Cortex of kidney (tissue), 1 donor: ENCODE measurements at places on chromosomes 6 and 20.

DNA sequence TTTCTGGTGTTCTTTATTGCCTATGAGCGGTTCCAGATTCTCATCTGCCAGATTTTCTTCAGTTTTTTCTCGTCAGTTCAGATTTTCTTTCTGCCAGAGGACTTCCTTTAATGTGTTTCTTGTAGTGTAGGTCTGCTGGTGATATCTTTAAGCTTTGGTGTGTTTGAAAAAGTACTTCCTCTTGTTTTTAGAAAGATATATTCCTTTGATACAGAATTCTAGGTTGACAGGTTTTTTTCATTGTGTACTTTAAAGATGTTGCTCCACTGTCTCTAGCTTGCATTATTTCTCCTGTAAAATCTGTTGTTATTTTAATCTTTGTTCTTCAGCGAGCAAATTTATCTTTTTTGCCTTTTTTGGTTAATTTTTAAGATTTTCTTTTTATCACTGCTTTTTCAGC, 36.9 kb downstream of the ASXL1 start:
- DNase-seq = no peak

DNA sequence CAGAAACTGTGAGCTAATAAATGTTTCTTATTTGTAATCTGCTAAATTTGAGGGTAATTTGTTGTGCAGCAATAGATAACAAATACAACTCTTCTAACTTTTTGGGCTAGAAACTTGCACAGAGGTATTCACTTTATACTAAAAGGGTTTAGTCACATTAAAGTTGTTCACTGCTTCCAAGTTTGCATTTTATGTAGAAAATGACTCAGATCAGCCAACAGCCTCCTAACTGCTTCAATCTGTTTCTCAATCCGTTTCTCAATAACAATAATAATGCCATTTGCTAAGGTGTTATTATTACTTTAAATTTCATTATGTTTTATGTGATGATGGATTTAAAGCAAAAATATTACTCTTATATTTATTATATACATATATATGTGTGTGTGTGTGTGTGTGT, 213.9 kb downstream of the CENPW start:
- no peak for DNase-seq

DNA sequence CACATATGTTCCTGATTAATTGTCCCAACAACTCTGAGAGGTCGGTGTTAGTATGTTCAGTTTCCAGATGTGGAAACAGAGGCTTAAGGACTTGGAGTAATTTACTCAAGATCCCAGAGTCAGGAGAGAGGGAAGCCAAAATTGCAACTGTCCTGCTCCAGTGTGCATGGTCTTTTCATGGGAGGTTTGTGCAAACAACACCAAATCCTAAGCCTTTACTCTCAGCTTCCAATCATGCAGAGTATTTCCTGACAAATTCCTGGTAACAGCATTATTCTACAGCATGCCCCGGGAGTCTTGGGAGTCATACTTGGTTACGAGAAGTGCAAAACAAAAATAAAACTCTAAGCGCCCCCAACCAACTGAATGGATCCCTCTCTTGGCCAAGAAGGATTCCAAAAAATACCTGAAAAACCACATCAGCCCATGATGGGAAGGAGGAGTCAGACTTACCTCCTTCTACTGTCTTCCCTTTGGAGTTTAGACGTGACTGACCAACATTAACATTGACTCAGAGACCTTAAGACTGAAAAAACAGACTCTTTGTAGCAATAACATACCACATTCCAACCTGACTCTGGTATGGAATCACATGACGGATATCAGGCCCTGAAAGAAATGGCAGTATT, 30.8 kb upstream of the PPP1R3G start:
- DNase-seq = no peak

DNA sequence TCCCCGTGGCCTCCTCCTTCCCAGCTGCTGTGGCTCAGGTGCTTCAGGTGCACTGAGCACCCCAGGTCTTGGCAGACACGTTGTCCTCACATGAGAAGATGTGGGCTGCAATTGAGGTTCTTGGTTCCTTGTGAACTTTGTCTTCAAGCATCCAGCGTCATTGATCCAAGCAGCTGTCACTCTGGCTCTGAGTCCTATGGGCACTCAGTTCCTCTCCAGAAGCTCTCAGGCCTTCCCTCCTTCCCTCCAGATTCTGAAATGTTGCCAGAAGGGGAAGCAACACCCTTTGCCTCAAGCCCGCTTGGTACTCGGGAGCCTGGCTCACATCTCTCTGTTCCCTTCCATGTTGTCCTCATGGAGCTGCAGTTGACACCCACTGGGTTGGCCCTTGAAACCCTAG, 8.4 kb upstream of the MRGBP start:
- no peak for DNase-seq

GRCh38 chr20:56032251-56032650, 26.9 kb upstream of the CBLN4 start:
- no peak for DNase-seq

- no peak for DNase-seq
These were observed 95.8 kb downstream of the ARMC2 start for GRCh38 chr6:108944071-108944470.

GRCh38 chr20:9886227-9886626, 47.4 kb upstream of the PAK5 start:
- no peak for DNase-seq

DNA sequence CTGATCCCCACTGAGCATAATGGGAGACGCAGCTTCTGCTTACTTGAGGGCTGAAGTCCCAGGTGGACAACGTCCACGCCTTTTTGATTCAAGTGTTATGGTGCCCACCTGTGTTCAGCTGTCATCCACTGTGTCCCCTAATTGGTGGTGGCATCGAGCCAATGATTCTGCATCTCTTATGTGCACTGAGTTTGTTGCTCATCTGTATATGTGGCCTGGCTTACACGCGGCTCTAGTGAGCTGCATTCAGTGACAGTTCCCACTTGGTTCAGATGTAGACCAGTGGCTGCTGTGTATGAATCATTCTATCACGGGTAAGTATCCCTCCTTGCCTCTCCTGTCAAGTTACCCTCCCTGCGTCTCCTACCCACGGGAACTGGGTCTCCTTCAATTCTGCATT, 131.2 kb upstream of the CLDN20 start:
- no peak for DNase-seq

DNA sequence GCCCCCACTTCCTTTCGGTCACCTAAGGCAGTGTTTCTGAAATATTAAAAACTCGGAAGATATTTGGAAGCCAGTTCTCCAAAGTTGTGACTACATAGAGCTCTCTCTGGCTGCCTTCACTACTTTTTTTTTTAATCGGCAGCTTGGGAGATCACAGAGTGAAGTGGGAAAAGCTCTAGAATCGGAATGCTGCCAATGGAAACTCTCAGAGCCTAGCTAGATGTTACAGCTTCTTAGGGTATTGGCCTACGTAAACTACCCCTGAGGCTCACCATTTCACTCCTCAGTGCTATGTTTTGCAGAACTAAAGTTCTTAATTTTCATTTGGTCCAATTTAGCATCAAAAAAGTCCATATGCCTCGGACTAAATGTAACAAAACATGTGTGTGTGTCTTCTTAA, 14.5 kb downstream of the SERPINB1 start:
- no peak for DNase-seq

DNA sequence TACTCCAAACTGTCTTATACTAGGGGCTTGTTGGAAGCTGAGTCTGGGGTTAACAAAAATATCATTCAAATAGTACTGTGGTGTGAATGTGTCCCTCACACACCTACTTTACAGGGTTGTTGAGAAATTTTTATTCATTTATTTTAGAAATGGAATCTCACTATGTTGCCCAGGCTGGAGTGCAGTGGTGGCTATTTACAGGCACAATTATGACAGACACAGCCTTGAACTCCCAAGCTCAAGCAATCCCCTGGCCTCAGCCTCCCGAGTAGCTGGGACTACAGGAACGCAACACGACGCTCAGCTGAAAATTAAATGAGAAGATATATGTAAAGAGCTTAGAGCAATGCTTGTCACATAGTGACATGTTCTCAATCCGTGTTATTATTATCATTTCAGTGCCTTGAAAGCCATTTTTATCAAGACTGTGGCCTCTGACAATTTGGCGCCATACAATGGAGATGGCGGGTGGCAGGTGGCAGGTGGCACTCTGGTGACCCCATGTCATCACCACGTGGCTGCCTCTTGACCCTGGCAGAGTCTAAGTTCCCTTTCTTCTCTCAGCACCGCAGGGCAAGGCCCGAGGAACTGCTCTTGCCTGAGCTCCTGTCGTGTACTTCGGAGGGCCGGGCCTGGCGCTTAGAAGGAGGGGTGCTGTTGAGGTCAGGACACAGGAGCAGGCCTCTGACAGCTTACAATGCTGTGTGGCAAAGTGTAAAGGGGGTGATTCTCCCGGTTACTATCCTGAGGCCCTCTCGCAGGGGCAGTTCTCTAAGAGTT, 64.5 kb downstream of the STX11 start:
- DNase-seq = no peak

DNA sequence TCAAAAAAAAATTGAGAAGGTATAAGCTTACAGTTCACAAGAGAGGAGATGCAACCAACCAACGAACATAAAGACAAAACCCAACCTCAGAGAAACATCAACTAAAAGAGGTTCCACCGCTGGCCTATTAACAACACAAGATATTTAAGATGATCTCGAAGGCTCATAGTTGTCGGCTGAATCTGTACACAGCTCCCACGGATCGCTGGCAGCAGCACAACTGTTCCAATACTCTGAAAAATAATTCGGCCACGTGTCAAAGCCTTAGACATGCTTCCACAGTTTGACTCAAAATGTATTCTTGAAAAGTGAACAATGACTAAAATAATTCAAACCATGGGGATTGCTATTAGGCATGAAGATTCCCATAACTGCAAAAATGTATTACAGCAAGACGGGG, 13.7 kb downstream of the EXOC2 start:
- DNase-seq = no peak

- DNase-seq = no peak
These were observed 108.1 kb upstream of the RIPOR2 start for GRCh38 chr6:25043892-25044291.

- DNase-seq = no peak
These were observed 71.4 kb upstream of the PREP start for GRCh38 chr6:105474234-105474633.

GRCh38 chr6:164107297-164107995, 692.9 kb downstream of the QKI start:
- DNase-seq = no peak

DNA sequence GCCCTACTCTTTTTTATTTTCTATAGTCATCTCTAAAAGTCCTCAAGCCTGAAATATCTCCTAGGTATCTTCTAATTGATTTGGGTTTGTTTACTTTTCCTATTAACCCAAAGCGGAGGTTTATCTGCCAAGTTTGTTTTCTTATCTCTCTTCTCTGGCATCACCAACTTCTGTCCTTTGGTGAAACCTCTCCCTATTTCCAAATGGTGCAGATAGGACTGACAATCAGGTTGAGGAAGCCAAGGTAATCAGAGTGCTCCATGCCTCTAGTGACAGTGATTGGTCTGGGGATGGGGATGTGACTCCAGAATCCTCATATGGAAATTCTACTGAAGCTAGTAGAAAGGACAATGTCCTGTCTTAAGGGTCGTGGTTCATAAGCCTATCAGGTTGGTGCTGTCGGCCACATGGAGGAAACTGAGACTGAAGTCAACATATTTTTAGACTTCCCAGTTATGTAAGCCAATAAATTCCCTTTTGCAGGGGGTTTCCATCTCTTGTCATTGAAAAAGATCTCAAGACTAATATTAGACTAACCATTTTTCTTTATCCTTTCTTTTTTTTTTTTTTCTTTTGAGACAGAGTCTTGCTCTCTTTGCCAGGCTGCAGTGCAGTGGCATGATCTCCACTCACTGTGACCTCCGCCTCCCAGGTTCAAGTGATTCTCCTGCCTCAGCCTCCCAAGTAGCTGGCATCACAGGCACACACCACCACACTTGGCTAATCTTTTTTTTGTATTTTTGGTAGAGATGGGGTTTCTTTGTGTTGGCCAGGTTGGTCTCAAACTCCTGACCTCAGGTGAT, 28.0 kb downstream of the KIF6 start:
- DNase-seq = no peak

DNA sequence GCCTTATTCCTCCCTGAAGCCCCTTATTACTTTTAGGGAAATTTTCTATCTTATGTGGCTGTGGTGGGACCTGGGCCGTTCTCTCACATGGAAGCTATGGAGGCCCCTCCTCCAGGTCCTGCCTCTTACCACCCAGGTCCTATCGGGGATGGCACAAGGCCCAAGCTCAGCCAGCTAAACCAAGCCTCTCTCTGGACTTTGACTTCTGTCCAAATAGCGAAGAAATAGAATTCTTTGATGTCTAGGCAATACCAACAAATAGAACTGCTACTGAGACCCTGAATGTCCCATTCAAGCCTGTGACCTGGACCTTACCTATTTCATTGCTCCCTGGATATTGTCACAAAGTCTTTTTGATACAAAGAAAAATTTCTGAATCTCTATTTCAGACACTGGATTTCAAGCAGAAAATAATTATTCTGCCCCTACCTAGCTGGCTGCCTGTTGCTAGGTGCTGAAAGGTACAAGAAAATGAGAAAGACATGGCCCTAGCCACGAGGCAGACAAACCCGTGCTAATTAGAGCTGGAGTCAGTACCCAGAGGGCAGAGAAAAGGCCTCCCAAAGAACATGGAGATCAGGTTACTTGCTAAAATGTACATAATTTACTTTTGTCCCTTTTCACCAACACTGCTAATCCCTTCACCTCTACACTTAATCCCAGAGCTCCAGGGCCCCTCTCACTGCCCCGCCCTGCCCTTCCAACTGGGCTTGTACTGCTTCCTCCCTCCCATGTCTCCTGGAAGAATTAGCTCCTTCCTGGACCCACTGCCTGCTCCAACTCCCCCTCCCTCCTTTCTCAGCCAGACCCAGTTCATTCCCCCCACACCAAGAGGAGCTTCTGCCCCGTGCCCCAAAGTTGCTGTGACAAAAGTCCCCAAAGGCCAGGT, 15.5 kb upstream of the NNAT start:
- DNase-seq = no peak

- no peak for DNase-seq
These were observed 59.2 kb upstream of the ADGRB3 start for GRCh38 chr6:68575765-68576439.

DNA sequence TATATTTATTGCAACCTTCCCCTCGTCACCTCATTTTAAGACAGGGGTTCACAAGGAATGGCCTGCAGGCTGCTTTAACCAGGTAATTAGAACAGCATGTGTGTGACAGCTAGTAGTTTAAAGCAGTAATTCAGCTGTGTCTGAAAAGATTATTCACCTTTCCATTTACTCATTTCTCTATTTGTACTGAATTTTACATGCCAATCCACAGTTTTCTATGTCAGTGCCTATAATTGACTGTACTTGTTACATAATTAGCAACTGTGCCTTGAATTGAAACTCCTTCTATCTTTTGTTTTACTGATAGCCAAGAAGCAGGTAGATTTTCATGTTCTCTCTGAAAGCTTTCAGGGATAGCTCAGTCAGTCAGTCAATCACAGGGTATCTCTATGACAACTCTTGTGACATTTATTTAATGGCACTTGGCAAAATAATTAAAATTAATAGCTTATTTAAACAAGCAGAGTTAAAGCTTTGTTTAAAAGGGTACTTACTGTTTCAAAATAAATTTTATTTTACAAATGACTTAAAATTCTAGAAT, 214.0 kb downstream of the ZFAND3 start:
- no peak for DNase-seq

GRCh38 chr6:36343109-36343680, 6.5 kb upstream of the BNIP5 start:
- DNase-seq = no peak

- no peak for DNase-seq
These were observed 220.0 kb upstream of the ZNF217 start for GRCh38 chr20:53813636-53814035.
